H4 (cell line): ENCODE measurements at places on chromosomes 4 and X. TPM values are rescaled to one million over a fixed set of nuclear protein-coding genes. Genes with fewer than 3 reads are reported as not detected.

S100G gene
- not detected in 2 replicates for total RNA-seq

CSAG1 gene
- total RNA-seq: 2.9 and 3.0 TPM in 2 replicates

DHX15 gene
- total RNA-seq: 181 and 224 TPM in 2 replicates

HTRA3 gene
- 6.7 and 9.6 TPM in 2 replicates for total RNA-seq

ERVMER34-1 gene
- total RNA-seq: not detected in 2 replicates

ENPEP gene
- total RNA-seq: 0.08 TPM in 1 of 2 replicates, not detected in the other

AFM gene
- not detected in 2 replicates for total RNA-seq

ARHGEF38 gene
- not detected in 2 replicates for total RNA-seq

DNA sequence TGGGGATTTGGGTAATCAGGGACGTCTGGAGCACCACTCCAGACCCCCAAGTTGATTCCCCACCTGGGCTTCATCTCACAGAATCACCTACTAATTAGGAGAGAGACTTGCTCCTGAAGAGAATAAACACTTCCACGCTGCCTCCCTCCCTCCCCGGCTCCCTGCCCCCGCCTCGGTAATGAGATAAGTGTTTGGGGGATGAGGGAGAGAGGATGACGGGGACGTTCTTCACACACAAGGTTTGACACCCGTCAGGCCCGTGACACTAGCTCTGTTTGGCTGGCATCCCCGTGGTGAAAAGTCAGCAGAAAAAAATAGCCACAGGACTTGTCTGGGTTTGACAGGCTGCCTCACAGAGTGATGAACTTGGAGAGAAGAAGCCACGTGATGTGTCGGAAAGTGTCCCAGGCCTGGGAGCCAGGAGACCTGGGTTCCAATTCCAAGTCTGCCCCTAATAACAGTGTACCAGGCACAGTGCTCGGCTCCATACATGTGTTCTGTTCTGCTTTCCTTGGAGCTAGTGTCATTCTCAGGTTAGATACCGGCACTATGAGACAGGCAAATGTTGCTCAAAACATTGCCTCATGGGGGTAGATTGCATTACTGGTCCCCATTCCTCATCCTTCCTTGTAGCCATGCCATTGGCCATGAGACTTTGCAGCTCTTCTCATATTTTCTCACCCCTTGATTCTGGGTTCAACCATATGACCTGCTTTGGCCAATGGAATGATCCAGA is 578.0 kb downstream of the BCOR start:
- DNase-seq: no peak

- DNase-seq: no peak
Observed at GRCh38 chr4:159239629-159240028, 136.8 kb downstream of the RAPGEF2 start.

DNA sequence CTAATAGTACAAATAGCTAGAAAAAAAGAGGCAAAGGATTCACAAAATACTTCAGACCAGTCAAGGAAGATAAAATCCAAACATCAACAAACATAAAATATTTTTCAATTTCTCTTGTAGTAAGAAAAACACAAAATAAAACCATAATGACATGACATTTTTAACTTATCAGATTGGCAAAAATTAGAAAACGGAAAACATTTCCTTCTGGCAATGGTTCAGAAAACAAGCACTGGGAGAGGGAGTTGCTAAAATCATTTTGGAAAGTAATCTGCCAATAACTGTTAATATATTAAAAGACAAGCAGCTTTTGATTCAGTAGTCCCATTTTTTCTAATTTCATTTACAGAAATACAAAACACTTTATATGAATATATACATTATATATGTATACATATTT is 26.1 kb downstream of the TKTL2 start:
- DNase-seq: no peak

DNA sequence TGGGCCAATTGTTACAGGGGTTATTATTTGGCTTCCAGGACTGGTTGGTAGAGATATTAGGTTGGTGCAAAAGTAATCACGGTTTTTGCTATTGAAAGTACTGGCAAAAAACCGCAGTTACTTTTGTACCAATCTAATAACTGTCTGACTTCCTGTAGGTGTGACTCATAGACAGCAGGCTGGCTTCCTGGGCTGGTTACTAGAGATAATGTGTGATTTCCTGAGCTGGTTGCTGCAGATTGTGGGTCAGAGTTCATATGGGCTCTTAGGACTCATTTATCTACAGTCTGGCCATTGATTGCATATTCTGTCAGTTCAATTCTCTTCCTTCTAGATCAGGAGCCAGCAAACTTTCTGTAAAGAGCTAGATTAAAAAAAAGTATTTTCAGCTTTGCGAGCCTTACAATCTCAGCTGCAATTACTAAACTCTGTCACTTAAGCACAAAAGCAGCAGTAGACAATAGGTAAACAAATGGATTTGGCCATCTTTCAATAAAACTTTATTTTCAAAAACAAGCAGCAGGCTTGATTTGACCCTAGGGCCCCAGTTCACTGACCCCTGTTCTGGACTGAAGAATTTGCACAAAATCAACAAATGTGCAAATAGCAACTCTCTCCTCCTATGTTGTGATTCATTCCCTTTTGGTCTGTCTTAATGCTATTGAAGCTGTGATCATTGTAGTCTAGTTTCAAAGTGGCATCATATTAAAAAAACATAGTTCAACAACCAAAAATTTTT is 50.8 kb upstream of the BOD1L1 start:
- DNase-seq: no peak

- no peak for DNase-seq
Observed at GRCh38 chr4:169195032-169195431, 75.7 kb downstream of the SH3RF1 start.

DNA sequence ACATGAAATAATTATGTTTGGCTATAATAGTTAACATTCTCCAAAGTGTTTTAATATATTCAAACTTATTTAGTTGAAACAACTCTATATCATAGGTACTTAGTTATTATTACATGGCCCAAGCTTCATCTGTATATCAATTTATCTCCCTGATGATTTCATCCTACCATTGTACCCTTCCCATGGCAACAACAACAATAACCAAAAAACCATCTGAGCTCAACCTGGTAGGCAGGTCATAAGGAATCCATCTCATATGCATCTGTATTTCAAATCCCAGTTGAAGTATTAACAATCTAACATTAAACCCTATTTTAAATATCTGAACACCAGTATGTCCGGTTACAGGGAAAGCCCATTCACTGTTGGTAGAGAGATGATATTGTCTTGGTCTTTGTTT is 33.1 kb upstream of the SLC7A11 start:
- no peak for DNase-seq

DNA sequence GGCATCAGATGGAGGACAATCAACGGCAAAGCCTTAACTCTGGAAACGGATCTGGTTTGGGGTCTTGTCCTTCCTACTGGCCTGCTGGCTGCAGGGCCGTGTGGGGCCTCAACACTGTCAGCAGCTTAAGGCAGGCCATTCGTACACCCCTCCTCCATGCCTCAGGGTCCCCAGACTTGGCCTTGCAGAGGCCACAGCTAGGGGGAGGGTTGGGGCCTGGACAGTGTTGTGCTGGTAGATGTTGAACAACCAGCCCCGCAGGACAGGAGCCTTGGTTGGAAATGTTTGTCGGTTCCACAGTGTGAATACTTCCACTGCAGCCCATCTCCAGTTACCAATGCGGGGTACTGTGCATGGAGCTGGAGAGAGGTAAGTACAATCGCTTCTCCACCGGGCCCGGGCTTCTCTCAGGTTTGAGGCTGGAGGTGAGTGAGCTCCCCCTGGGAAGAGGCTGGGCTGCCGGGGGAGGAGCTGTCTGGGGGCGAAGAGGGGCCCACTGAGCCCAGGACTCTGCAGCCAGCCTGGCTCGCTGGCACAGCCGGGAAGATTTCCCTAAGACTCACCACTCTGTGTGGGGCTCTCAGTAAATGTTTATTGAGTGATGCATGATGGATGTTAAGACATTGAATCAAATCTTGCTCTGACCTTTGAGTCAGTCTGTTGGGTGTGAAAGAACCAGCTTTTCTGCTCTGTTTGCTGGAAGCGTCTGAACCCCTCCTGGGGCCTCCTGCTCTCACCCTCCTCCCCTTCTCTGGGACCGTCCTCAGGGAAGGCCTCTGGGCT is 19.7 kb upstream of the GPR78 start:
- no peak for DNase-seq

DNA sequence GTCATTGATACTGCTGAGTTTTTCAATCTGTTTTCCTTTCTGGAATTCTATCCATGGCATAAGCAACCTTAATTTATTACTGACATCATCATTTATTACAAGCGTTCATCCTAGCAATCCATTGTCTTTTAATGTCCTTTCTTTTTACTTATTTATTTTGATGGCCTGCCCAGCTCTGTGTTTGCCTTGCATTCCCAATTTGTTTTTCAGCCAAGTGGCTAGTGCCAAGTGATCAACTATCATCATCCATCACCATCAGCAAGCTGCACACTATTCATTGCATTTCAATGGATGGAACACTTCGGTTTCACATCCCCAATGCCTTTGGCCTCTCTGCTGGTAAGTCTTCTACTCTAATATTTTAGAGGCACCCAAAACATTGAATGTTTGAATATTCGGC is 831.7 kb upstream of the EPHA5 start:
- DNase-seq: no peak

GRCh38 chr4:147975325-147975724 is 243.4 kb downstream of the ARHGAP10 start:
- DNase-seq: no peak

DNA sequence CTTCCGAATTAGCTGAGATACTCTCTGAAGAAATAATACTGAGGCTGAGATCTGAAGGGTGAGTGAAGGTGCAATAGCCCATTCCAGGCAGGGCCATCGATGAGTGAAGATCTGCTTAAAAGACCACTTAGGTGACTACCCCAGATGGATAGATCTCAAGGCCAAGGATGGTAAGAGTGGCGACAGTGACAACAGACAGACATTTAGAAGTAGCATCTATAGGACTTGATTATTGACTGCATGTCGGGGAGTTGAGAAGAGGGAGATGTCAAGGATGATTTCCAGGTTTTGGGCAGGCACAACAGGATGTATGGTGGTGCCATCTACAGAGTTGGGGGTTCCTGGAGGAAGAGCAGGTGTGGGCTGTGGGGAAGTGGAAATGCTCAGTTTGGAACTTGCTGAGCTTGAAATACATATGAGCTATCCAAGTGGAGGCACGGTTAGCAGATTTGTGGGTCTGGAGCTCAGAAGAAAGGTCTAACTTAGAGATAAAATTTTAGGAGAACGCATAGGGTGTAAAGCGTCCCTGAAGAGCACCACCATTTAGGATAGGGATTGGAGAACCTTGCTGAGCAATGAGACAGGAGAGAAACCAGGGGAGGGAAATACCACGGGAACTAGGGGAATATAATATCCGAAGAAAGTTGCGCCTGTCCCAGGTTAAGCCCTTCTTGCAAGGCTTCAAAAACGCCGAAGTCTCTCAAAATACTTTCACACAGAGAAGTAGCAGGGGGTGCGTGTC is 688 bp downstream of the UFSP2 start:
- DNase-seq: no peak

- no peak for DNase-seq
Observed at GRCh38 chr4:26065833-26066232, 151.8 kb downstream of the SMIM20 start.

GRCh38 chr4:100728861-100729260 is 211.0 kb upstream of the EMCN start:
- no peak for DNase-seq

- peak; percentile 53 for DNase-seq
Observed at GRCh38 chr4:33381816-33382215, 2661.6 kb downstream of the PCDH7 start.

DNA sequence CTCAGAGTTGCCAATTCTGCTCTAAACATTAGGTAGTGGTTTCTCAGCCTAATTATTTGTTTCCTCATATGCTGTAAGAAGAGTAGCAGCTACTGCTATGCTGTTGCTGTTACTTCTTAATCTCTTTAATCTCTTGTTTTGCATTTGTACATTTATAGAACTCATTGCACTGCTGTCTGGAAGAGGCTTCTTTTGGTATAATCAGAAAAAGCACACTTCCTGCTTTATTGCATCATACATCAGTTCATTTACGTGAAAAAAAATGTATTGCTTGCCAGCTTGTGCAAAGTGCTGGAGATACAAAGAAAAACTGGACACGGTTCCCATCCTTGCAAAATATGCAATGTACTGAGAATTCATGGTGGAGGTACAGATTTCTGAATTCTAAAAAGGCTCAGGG is 332.0 kb downstream of the GRXCR1 start:
- DNase-seq: no peak

GRCh38 chr4:185384930-185385331 is 10.8 kb downstream of the LRP2BP start:
- DNase-seq: no peak

DNA sequence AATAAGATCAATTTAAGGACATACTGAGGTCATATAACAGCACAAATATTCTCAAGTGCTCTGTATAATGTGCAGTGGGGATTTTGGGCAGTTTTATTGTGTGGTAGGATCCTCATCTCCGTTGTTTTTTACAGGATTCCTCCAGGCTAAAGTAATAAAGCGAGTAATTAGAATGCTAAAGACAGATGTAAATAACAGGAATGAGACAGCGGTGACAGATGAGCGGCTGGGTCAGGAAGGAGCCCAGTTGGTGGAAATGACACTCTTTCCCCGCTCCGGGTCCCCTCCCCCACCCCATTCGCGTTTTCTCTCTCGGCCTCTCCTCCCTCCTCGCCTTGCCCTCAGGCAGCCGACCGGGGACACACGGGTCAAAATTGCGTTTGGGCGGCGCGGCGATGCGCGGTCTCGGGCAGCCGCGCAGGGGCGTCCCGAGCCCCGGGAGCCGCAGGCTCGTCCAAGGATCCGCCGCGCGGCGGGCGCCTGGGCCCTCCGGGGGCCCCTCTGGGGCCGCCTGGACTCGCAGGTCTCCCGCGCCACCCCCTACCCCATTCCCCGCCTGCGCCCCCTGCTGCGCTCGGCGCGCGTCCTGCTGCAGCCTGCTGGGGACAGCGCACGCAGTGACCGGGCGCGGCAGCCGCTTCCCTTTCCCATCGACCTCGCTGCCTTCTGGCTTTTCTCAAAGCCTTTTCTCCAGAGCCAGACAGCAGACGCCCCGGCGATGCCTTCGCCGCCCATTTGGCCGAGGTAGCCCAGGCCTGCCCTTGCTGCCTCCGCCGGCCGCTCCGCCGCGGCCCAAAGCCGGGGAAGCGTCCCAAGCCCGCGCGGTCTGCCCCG is 16.2 kb downstream of the POU4F2 start:
- DNase-seq: no peak

- peak; percentile 24 for DNase-seq
Observed at GRCh38 chrX:12814420-12814819, 23.2 kb downstream of the PRPS2 start.

DNA sequence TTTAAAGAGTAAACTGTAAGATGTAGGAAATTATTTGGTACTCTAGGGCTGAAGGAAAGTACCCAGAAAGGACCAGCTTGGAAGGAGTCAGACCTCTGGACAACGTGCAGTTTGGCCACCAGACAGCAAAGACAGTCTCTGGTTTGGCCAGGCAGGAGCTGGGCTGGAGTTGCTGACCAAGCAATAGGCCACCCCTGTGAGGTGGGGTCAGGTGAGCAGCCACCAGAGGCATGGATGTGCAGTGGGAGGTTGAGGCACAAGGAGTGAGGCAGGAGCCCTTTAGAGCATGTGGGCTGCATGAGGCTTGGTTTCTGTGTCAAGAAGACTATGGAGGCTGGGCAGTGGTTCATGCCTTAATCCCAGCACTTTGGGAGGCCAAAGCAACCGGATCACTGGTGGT is 17.7 kb upstream of the MRFAP1 start:
- DNase-seq: no peak
